Chondrocyte (in vitro differentiated cells): ENCODE measurements at places on chromosomes 11 and 22. TPM values are rescaled to one million over a fixed set of nuclear protein-coding genes. Genes with fewer than 3 reads are reported as not detected.

GRCh38 chr11:10561043-10561818 lies 7.2 kb downstream of the LYVE1 start:
- no peak overlapping the region for H3K27ac ChIP-seq
- no peaks in the 10 kb centered on the region for H3K36me3 ChIP-seq
- no peak overlapping the region for H3K4me3 ChIP-seq
- DNase-seq, result no peak
- no peaks in the 10 kb centered on the region for H3K27me3 ChIP-seq
- H3K4me1 ChIP-seq, result peaks cover 5% of the 10 kb centered on the region

DNA sequence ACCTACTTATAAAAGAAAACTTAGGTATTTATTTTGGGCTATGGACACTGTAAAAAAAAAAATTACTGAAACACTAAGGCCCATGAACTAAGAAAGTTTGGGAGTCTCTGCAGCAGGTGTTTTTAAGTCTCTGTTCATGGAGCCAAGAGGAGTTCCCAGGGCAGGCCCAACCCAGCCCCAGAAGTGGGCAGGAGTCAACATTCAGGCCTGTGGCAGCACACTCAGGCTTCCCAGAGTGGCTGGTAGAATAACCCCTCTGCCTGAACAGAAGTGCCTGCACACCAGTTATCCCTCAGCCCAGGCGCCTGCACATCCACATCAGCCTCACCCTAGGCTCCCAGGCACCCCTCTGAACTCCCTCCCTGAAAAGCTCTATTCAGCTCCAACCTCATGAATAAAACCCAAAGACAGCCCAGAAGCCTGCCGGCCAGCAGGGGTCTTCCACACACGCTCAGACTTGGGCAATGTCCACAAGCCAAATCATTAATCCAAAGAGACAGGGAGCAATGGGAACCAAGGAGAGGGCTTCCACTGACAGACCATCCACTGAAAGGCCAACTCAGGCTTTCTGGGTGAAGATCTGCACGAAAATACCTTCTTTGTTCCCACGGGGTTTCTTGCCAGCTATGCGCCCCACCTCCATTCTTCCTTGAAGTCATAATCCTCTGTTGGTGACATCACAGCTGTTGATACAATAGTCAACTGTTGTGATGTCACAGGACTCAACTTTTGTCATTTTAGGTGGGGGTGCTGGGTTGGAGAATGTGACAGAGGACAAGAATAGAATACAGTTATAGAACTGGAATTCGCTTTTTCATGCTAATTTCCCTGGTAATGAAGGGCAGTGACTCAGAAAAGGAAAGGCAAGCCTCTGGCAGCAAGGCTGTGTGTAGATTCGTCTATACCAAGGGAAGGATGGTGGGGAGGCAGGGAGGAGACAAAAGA lies 83.7 kb downstream of the RPL27A start:
- no peaks in the 10 kb centered on the region for H3K27me3 ChIP-seq
- peaks cover 2% of the 10 kb centered on the region for H3K36me3 ChIP-seq
- H3K4me1 ChIP-seq, result peaks cover 68% of the 10 kb centered on the region

- no peaks in the 10 kb centered on the region for H3K36me3 ChIP-seq
- DNase-seq, result no peak
- no peaks in the 10 kb centered on the region for H3K27me3 ChIP-seq
- H3K4me1 ChIP-seq, result peaks cover 5% of the 10 kb centered on the region
- no peak overlapping the region for H3K4me3 ChIP-seq
- H3K27ac ChIP-seq, result no peak overlapping the region
Measured at GRCh38 chr22:36180038-36180880, 19.7 kb upstream of the APOL3 start.

Gene KCTD14
- total RNA-seq, result 0.36 to 0.48 TPM (median 0.47 TPM) in 3 replicates

DNA sequence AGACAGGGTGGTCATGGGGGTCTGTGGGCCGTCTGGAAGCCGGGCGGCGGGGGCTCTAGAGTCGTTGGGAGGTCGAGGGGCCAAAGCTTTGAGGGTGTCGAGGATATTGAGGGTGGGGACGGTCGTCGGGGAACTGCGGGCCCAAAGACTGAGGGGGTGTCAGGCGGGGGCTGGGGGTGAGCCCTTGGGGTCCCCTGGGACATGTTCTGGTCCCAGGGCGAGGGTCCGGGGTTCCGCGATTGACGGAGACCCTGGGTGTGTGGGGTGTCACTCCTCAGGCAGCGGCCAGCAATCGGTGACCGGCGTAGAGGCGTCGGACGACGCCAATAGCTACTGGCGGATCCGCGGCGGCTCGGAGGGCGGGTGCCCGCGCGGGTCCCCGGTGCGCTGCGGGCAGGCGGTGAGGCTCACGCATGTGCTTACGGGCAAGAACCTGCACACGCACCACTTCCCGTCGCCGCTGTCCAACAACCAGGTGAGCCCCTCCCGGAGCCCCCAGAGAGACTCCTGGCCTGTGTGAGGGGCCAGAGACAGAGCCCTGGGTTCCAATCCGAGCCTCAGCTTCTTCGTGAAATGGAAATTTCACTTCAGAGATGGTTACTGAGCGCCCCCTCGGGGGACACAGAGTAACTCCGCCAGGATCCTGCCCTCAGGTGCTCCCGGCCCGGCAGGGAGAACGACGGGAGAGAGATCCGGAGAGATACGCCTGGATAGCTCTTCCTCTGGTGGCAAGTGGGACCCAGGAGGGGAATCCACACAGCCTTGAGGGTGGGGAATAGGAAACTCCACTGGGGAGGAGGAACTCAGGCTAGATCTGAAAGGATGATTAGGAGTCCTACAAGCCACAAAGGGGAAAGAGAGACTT lies 714 bp downstream of the SDF2L1 start:
- H3K27me3 ChIP-seq, result no peaks in the 10 kb centered on the region
- H3K4me1 ChIP-seq, result peaks cover 29% of the 10 kb centered on the region

DNA sequence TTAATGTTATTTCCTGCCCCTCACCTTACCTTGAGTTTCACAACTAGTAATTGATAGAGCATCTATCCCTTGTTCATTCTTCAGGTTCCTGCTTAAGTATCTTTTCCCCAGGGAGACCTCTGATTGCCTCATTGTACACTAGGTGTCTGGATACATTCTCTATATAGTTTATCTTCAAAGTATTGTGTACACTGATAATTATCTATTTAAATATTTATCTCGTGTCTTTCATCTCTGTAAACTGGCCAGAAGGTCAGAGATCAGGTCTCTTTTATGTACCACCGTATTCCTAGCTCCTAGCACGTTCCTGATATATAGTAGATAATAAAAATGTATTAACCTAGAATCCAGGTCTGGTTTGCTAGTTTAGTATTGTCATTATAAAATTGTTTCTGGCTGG lies 6.4 kb downstream of the TMEM126B start:
- DNase-seq, result no peak
- peaks cover 2% of the 10 kb centered on the region for H3K4me1 ChIP-seq
- no peak overlapping the region for H3K27ac ChIP-seq
- peaks cover 18% of the 10 kb centered on the region for H3K36me3 ChIP-seq
- no peaks in the 10 kb centered on the region for H3K27me3 ChIP-seq
- no peak overlapping the region for H3K4me3 ChIP-seq
